ENCODE measurements at places on chromosomes 16 and 17. TPM values are rescaled to one million over a fixed set of nuclear protein-coding genes. Genes with fewer than 3 reads are reported as not detected.
A peak's percentile ranks its signal among the peaks of the same experiment; 100 is the strongest.

DNA sequence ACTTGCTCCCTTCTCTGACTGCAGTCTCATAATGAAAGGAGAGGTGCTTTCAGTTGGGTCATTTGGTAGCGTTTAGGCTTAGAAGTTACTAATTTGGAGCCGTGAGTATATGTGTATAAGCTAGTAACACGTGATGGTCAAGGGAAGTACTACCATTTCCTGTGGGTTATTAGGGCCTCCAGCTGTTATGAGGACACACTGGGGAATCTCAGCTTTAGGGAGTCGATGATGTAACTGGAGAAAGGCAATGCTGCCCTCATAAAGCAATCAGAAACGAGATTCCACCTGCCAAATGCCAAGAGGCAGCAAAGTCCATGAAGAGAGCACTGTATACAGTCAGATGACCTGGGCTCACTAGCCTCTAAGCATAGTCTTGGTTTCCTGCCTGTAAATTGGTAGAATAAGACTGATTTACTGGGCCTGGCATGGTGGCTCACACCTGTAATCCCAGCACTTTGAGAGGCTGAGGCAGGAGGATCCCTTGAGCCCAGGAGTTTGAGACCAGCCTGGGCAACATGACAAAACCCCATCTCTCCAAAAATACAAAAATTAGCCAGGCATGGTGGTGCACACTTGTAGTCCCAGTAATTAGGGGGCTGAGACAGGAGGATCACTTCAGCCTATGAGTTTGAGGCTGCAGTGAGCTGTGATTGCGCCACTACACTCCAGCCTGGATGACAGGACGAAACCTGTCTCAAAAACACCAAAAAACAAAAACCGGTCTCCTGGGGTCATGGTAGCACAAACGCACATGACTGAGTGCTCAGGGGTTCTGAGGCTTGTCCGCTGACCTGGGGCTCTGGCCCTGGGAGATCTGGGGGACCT is 53.0 kb downstream of the SF3B3 start:
- H3K4me3 ChIP-seq = no peak overlapping the region
- H3K36me3 ChIP-seq = no peaks in the 10 kb centered on the region
- no peak for DNase-seq

DNA sequence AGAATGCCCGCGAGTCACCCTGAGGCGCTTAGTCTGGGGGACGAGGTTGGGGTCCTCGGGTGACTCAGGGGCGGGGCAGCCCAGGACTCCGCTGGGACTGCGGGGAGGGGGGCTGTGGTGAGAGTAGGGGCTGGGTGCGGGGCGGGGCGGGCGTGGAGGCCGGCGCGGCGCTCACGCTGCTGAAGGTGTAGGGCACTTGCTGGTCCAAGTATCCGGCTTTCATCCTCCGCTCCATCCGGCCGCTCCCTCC is 832 bp downstream of the ETV4 start:
- H3K36me3 ChIP-seq = no peaks in the 10 kb centered on the region
- H3K27me3 ChIP-seq = no peaks in the 10 kb centered on the region
- DNase-seq = no peak
- H3K27ac ChIP-seq = no peak overlapping the region
- H3K4me3 ChIP-seq = peak overlapping the region; percentile 38

GRCh38 chr17:57544401-57544800 is 200.7 kb downstream of the CCDC182 start:
- H3K27me3 ChIP-seq = no peaks in the 10 kb centered on the region
- no peaks in the 10 kb centered on the region for H3K36me3 ChIP-seq
- H3K4me3 ChIP-seq = no peak overlapping the region
- DNase-seq = no peak

KRTAP9-8 gene
- not detected for total RNA-seq

GRCh38 chr16:57616876-57617275 is 11.6 kb upstream of the ADGRG1 start:
- H3K36me3 ChIP-seq = no peaks in the 10 kb centered on the region
- peak; percentile 13 for DNase-seq
- H3K4me3 ChIP-seq = no peak overlapping the region
- H3K27ac ChIP-seq = no peak overlapping the region

- H3K36me3 ChIP-seq = no peaks in the 10 kb centered on the region
- no peaks in the 10 kb centered on the region for H3K27me3 ChIP-seq
- no peak overlapping the region for H3K4me3 ChIP-seq
- DNase-seq = no peak
- no peaks in the 10 kb centered on the region for H3K4me1 ChIP-seq
- no peak overlapping the region for H3K27ac ChIP-seq
These were observed 25.2 kb downstream of the CEP95 start for GRCh38 chr17:64531955-64532371.

GRCh38 chr17:50289278-50289677 is 15.0 kb downstream of the TMEM92 start:
- no peak overlapping the region for H3K27ac ChIP-seq
- peaks cover 7% of the 10 kb centered on the region for H3K4me1 ChIP-seq
- H3K4me3 ChIP-seq = no peak overlapping the region
- no peak for DNase-seq

RHBDL1 gene
- total RNA-seq = 1.9 TPM

DNA sequence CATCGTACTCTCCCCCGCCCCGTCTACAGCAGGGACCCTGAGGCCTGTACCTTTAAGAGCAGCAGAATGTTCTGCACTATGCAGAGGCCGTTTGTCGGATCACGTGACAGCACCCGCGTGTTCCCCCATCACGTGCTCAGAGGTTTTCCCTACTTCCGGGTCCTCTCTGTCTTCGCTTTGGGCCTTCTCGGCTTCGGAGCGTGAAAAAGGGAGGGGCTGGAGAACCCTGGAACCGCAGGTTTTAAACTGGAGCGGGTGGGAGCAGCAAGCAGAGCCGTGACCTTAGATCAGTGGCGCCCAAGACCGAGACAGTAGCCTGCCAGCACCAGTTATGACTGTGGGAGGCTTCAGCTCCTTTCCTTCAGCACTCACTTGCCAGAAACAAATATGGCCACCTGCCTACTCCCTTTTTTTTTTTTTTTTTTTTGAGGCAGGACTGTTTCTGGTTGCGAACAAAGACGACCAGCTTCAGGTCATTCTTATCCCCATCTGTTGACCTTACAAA is at the start of gene CLN3:
CLN3 (minus strand) TSS at position 105 of the 505 bp plus-strand sequence. CDS start 315 bp downstream, outside the sequence.
- H3K27me3 ChIP-seq = no peaks in the 10 kb centered on the region
- H3K4me3 ChIP-seq = peak within 1 kb of the TSS; percentile 99
- DNase-seq = peak; percentile 90
- peaks cover 2% of the 10 kb centered on the region for H3K4me1 ChIP-seq

- H3K27me3 ChIP-seq = no peaks in the 10 kb centered on the region
- H3K4me3 ChIP-seq = no peak overlapping the region
- H3K27ac ChIP-seq = no peak overlapping the region
- H3K4me1 ChIP-seq = no peaks in the 10 kb centered on the region
These were observed 130.3 kb downstream of the SKAP1 start for GRCh38 chr17:48299760-48300159.

GRCh38 chr17:49407086-49407485 is 7.6 kb downstream of the PHB1 start:
- H3K4me1 ChIP-seq = no peaks in the 10 kb centered on the region
- H3K4me3 ChIP-seq = no peak overlapping the region
- no peaks in the 10 kb centered on the region for H3K27me3 ChIP-seq

KRTAP4-4 gene
- not detected for total RNA-seq

GRCh38 chr16:27238016-27238587 is 30.5 kb downstream of the NSMCE1 start:
- DNase-seq = no peak
- H3K36me3 ChIP-seq = no peaks in the 10 kb centered on the region
- no peak overlapping the region for H3K27ac ChIP-seq

CFAP119 gene
- 6.9 TPM for total RNA-seq

KRT34 gene
- total RNA-seq = not detected

- H3K4me1 ChIP-seq = peaks cover 8% of the 10 kb centered on the region
- H3K27me3 ChIP-seq = no peaks in the 10 kb centered on the region
- no peak overlapping the region for H3K27ac ChIP-seq
- H3K36me3 ChIP-seq = no peaks in the 10 kb centered on the region
- no peak overlapping the region for H3K4me3 ChIP-seq
- no peak for DNase-seq
These were observed 71.8 kb downstream of the IRF8 start for GRCh38 chr16:85970738-85971137.

HEXIM1 gene
- total RNA-seq = 27.9 TPM

GRCh38 chr16:81216706-81217105 is 21.8 kb upstream of the BCO1 start:
- H3K4me3 ChIP-seq = no peak overlapping the region
- H3K36me3 ChIP-seq = no peaks in the 10 kb centered on the region
- H3K27ac ChIP-seq = no peak overlapping the region

- H3K27me3 ChIP-seq = no peaks in the 10 kb centered on the region
- H3K4me3 ChIP-seq = no peak overlapping the region
- DNase-seq = no peak
- no peaks in the 10 kb centered on the region for H3K36me3 ChIP-seq
- no peak overlapping the region for H3K27ac ChIP-seq
These were observed 87.8 kb upstream of the CDH5 start for GRCh38 chr16:66278604-66279262.

GRCh38 chr17:50677851-50678375 is 29.8 kb downstream of the ANKRD40 start:
- peaks cover 4% of the 10 kb centered on the region for H3K4me1 ChIP-seq
- H3K36me3 ChIP-seq = no peaks in the 10 kb centered on the region
- no peaks in the 10 kb centered on the region for H3K27me3 ChIP-seq
- H3K4me3 ChIP-seq = no peak overlapping the region

- no peak for DNase-seq
- H3K27me3 ChIP-seq = no peaks in the 10 kb centered on the region
- no peaks in the 10 kb centered on the region for H3K36me3 ChIP-seq
- no peak overlapping the region for H3K4me3 ChIP-seq
- H3K27ac ChIP-seq = no peak overlapping the region
These were observed 6.5 kb upstream of the CTCF start for GRCh38 chr16:67555795-67556212.

- H3K4me3 ChIP-seq = no peak overlapping the region
- H3K4me1 ChIP-seq = no peaks in the 10 kb centered on the region
- DNase-seq = no peak
- no peaks in the 10 kb centered on the region for H3K36me3 ChIP-seq
- no peaks in the 10 kb centered on the region for H3K27me3 ChIP-seq
- H3K27ac ChIP-seq = no peak overlapping the region
These were observed 29.6 kb downstream of the OGFOD1 start for GRCh38 chr16:56480776-56481467.

P2RX5 gene
- 0.28 TPM for total RNA-seq

- H3K27ac ChIP-seq = no peak overlapping the region
- no peak overlapping the region for H3K4me3 ChIP-seq
- no peak for DNase-seq
- H3K36me3 ChIP-seq = no peaks in the 10 kb centered on the region
These were observed 12.7 kb downstream of the MMP15 start for GRCh38 chr16:58038219-58038641.

GRCh38 chr16:7330709-7331108 is 1.9 kb upstream of the RBFOX1 start:
- H3K27me3 ChIP-seq = no peaks in the 10 kb centered on the region
- no peak overlapping the region for H3K4me3 ChIP-seq
- no peak overlapping the region for H3K27ac ChIP-seq
- no peaks in the 10 kb centered on the region for H3K36me3 ChIP-seq
- peaks cover 10% of the 10 kb centered on the region for H3K4me1 ChIP-seq
- no peak for DNase-seq

- no peaks in the 10 kb centered on the region for H3K36me3 ChIP-seq
- H3K27ac ChIP-seq = no peak overlapping the region
- H3K4me3 ChIP-seq = no peak overlapping the region
- peaks cover 6% of the 10 kb centered on the region for H3K4me1 ChIP-seq
- H3K27me3 ChIP-seq = no peaks in the 10 kb centered on the region
These were observed 94.7 kb upstream of the TNRC6C start for GRCh38 chr17:77863814-77864161.

DNA sequence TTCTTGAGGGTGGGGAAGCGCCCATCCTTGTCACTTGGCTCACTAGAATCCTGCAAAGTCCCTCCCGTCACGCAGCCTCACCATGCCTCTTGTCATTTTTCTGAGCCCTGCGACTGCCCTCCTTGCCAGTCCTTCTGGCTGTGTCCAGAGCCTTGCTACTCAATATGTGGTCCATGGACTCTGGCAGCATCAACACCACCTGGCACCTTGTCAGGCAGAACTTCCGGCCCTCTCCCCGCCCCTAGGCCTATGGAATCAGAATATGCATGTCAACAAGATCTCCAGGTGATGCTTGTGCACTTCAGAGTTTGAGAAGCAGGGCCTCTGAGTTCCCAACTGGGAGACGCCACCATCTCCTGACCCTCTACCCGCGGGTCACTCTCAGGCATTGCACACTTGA is 12.1 kb downstream of the PIMREG start:
- no peaks in the 10 kb centered on the region for H3K36me3 ChIP-seq
- no peak overlapping the region for H3K27ac ChIP-seq
- H3K27me3 ChIP-seq = no peaks in the 10 kb centered on the region
- DNase-seq = peak; percentile 24
- no peak overlapping the region for H3K4me3 ChIP-seq
